SK-N-SH treated with all-trans-retinoic acid at 6 μM for 48 hours (cell line): ENCODE measurements at places on chromosomes 11 and 22.

DNA sequence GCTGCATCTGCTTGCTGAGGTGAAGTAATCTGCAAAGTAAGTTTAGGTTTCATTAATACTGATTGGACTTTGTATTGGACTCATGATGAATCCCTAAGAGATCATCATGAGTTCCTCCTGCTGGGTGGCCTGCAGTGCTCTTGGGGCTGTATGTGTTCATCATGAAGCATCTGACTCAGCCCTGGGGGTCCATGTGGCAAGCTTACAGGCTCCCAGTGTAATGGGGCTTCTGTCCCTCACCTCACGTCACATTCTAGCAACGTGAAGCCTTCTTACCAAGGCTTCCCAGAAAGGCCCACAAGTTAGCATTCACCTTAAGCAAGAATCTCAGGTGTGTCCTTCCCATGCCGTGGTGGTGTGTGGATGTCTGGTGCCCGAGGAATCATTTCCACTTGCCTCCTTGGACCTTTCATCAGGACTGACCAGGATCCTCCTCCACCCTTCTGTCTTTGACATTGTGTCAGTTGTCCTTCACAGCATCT lies 23.7 kb downstream of the CRKL start:
- ATAC-seq = no peak

DNA sequence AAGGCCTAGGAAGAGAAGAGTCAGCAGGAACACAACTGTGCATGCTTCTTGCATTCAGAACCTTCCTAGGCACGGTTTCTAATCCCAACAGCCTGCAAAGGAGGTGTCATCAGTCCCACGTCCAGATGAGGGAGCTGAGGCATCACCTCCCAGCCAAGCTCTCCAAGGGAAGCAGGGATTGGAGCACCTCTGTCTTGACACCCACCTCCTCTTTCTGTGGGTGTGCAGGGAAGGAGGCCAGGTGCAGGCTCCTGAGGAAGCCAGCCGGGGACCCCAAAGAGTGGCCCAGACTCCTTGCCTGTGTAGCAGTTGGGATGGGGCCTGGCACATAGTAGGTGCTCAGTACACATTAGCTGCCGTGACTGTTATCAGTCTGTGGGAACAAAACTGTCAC lies 2.0 kb downstream of the PNPLA5 start:
- ATAC-seq = peak; percentile 56; the same call in 2 of the 3 replicates

- no peak for ATAC-seq
Measured at GRCh38 chr11:66728693-66729385, at the start of gene SPTBN2. SPTBN2 (minus strand) TSS chr11:66729216; CDS start chr11:66721240, 7,976 bp downstream.

DNA sequence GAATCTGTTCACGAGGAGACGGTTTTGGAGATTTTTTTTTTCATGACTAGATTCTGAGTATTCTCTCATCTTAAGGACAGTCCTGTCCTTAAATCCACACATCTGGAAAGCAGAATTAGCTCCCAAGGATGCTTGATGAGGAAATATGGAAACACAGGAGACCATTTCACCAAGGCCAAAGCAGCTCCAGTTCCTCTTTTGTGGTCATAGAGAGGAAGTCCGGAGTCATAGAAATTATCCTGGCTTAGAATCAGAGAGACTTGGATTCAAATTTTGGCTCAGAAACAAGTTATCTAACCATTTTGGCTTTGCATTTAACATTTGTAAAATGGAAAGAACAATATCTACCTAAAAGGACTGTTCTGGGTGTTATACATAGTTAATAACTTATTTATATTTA lies 7.3 kb upstream of the TEAD1 start:
- ATAC-seq = no peak

DNA sequence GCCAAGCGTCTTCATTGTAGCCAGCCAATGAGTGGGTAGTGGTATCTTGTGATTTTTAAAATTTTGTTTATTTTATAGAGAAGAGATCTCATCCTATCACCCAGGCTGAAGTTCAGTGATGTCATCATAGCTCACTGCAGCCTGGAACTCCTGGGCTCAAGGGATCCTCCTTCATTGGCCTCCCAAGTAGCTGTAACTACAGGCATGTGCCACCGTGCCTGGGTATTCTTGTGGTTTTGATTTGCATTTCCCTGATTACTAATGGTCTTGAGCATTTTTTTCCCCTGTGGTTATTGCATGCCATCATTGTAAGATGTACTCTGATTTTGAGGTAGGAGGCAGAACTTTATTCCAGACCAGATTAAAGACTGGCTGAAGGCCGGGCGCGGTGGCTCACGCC lies 2.4 kb upstream of the DENND6B start:
- no peak for ATAC-seq

DNA sequence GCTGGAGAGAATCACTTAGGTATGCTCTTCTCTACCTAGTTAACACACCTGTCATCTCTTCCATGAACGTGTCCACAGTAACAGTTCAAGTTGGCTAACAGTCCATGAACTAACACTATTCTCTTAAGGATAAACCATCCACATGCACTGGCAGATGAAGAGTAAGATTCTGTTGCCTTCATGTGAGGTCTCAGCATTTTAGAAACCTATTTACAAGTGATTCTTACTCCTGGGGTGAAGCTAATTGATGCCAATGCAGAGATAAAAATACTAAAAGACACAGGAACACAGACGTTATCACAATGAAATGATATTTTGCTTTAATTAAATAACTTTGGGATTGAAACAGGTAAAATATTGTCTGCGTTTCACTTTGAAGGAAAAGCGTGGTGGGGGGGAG lies 1.3 kb downstream of the LRRC4C start:
- ATAC-seq = no peak

DNA sequence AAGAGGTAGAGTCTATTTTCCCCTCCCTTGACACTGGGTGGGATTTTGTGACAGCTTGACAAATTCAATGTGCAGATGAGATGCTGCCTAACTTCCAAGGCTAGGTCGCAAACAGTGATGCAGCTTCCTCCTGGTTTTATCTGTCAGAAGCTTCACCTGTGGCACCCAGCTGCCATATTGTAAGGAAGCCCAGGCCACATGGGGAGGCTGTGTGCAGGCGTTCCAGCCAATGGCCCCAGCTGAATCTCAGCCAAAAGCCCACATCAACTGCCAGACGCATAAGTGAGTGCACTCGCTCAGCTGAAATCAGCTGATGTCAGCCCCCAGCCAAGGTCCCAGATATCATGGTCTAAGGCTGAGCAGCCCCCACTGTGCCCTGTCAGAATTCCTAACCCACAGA lies 24.8 kb upstream of the LINC01488 start:
- no peak for ATAC-seq

- no peak for ATAC-seq
Measured at GRCh38 chr11:68816251-68816776, 25.4 kb downstream of the CPT1A start.

- ATAC-seq = no peak
Measured at GRCh38 chr11:11253497-11253896, 99.6 kb downstream of the CSNK2A3 start.

- no peak for ATAC-seq
Measured at GRCh38 chr11:106249617-106250239, 172.3 kb downstream of the AASDHPPT start.

DNA sequence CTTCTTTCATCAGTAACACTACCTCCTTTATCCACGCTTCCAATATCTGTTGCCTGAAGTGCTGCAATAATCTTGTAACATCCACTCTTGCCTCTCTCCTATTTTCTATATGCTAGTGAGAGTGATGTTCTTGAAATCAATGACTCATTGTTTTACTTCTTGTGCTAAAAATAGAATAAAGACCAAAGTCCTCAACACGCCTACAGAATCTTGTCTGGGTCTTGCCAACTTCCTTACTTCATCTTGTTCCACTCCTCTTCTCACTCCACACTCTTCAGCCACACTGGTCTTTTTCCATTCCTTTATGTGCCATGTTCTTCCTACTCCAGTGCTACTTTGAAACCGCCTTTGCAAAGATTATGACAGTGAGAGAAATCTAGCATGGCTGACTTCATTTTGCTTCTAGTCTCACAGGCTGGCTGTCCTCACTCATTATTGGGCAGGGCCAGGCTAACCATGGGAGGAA lies 136.4 kb downstream of the CCDC81 start:
- no peak for ATAC-seq

DNA sequence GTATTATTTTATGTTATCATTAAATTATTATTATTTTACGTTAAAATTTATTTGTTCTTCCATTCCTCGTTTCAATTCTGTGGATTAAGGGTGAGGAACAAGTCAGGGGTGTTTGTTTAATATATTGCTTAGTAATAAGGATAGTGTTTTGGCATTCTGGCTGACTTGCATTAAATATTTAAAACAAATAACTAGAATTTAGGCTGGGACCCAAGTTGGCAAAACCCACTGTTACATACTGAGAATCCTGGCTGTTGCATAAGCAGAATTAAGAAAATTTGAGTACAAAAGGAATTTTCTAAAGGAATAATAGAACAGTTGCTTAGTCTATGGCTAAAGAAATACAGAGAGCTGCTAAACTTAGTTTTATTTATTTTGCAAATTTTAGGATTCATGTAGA lies 196.4 kb downstream of the GUCY1A2 start:
- ATAC-seq = no peak

DNA sequence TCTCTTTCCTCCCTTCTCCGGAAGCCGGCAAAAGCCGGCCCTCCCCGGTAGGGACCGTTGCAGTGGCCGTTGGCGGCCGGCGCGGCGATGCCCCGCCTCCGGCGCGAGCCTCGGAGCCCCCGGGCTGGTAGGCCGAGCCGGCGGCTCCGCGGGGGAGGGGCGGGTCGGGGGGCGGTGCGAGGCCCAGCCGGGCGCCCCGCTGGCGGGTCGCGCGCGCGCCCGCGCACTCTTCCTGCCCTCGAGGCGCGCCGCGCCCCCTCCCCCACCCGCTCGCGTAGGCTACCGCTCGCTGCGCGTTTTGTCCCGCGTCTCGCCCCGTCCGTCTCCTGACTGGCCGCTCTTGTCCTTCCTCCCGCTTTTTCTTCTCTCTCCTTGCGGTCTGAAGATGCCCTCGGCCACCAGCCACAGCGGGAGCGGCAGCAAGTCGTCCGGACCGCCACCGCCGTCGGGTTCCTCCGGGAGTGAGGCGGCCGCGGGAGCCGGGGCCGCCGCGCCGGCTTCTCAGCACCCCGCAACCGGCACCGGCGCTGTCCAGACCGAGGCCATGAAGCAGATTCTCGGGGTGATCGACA lies 591 bp downstream of the CAPRIN1 start:
- peak; percentile 80 for ATAC-seq

- ATAC-seq = no peak
Measured at GRCh38 chr11:49405743-49406142, 197.3 kb upstream of the FOLH1 start.

GRCh38 chr11:129042503-129042902 lies 99.8 kb upstream of the TP53AIP1 start:
- ATAC-seq = no peak

GRCh38 chr11:45102810-45103621 lies 43.4 kb upstream of the PRDM11 start:
- ATAC-seq = peak; percentile 69

DNA sequence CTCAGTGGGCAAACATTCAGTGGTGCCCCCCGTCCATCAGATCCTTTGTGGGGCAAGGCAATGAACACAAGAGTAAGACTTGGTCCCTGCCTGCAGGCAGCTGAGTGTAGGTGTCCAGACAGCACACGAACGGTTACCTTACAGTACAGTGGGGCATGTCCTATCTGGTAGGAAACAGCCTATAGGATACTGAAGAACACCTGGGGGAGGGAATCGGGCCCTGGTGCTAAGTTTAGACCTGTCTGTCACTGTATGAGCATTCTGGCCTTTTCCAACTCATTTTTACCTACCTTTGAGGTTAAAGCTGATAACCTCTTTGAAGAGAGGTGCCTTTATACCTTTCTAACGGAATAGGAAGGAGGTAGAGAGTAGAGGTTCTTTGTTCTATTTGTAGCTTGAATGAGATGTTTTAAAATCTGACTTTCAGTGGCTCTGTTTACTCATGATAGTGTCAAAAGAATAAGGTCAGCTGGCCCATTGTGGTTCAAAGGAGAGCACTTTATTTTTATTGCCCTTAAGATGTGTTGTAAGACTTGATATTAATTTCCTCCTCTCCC lies 8.9 kb downstream of the ZNRF3 start:
- no peak for ATAC-seq

GRCh38 chr11:123247496-123247799 lies 52.4 kb upstream of the CLMP start:
- ATAC-seq = peak; percentile 13

DNA sequence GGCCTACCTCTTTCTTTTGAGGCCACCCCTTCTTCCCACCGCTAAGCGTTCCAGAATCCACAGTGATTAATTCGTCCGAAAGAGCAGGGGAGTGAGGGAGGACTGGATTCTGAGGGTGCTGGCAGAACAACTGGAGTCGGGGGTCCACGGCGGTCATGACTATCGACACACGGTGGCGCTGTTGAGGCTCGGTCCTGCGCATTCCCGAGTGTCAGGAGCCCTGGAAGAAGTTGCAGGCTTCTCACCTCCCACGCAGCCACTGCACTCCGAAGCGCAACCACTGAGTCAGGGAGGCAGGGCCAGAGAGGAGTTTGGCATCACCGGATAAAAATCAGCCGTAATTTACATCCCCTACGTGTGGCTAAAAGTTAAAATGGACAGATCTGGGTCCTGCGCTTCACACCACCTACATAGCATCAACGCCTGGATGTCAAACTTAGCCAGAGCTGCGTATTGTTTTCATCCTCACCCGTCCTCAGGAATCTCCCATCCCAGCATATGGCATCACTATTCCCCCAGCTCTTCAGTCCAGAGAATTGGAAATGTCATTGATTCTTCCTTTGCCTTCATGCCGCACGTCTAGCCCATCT lies 10.7 kb upstream of the CTSF start:
- ATAC-seq = peak; percentile 96
